Stimulated activated CD4-positive, alpha-beta T cell treated with anti-CD3 and anti-CD28 coated beads, Interleukin-2, amount 100 ng/mL, for 24 hours (primary cell): ENCODE measurements at places on chromosomes 6 and 20.
A peak's percentile ranks its signal among the peaks of the same experiment; 100 is the strongest.

DNA sequence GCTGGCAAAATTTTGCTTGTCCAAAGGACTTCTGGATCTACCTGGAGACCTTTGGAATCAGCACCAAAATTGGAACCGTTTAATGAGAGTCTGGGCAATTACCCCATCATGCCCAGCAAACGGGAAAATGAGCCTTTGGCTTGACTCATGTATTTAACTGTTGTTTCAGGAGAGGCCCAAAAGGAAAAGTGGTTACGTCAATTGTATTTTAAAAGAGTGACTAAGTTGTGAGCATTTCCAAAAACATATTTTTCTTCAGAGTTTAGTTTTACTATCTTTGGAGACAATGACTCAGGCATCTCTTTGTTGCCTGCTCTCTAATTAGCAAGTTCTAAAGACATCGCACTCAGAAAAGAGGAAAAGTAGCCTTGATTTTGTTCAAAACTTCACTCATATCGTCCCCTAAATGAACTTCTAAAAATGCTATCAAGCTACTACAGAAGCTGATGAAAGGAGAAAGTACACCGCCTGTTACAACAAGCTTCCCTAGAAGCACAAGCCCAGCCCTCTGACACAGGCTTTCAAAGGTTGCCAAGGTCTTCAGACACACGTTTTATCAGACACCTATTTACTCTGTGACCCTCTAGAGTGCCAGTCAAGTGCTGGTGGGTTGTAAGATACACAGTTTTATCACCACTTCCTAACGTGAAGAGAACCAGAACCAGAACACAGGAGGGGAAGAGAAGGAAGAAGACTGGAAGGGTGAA is 146.2 kb downstream of the TBX18 start:
- no peak for DNase-seq

GRCh38 chr6:166760288-166760687 is 133.2 kb upstream of the RPS6KA2 start:
- DNase-seq, result peak; percentile 61

- DNase-seq, result no peak
Measured at GRCh38 chr6:161372422-161372793, 98.5 kb upstream of the AGPAT4 start.

DNA sequence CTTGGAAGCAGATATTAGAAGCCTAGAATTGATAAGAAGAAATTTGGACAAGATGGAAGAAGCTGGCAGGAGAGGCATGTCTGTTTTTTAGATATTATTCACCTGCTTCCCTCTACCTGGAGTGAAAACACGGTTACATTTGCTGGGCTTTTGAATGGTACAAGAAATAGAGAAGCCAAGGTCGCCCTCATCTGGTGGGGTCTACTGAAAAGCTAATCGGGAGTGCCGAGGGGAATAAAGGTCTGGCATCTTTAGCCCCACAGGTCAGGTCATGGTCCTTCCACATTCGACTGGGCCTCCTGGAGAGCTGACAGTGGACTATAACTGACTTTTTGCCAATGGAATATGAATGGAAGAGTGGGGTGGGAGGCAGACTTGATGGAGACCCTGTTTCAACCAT is 4.6 kb upstream of the C2 start:
- no peak for DNase-seq

GRCh38 chr6:48429021-48429420 is 318.0 kb upstream of the PTCHD4 start:
- DNase-seq, result no peak

- no peak for DNase-seq
Measured at GRCh38 chr6:50992704-50993625, 174.3 kb downstream of the TFAP2B start.

GRCh38 chr6:157868835-157869234 is 45.8 kb downstream of the SNX9 start:
- DNase-seq, result no peak

DNA sequence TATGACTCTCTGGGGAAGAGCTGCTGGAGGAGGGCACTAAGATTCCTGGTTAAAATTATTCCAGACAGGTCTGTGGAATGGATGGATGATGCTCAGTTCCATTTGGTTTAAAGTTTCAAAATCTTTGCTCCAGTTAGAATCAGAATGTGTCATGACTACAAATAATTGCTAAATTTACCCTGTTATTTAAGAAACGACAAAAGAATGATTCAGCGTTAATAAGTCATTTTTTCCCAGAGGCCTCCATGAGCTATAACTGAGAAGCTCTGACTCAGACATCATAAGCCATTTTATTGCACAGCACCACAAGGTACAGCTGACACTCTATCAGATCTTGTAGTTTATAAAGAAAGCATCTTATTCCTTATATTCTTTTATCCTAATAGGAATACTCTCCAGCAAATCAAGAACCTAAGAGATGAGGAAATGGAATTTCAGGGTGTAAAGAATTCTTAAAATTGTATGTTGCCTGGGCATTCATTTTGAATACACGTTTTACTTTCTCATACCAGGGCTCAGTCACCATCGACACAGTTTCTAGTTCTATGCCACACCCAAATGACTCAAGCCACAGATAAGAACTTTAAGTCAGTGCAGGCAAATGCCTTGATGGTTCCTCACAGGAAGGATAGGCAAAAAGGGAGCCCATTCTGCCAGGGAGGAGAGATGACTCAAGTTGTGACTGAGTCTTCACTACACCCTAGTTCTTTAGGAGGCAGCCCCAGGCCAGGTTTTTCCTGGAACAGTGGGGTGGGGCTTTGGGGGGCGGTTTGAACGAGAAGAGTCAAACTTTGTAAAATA is 636.0 kb downstream of the MMUT start:
- DNase-seq, result no peak

- DNase-seq, result no peak
Measured at GRCh38 chr6:168996356-168996625, 257.4 kb downstream of the THBS2 start.

DNA sequence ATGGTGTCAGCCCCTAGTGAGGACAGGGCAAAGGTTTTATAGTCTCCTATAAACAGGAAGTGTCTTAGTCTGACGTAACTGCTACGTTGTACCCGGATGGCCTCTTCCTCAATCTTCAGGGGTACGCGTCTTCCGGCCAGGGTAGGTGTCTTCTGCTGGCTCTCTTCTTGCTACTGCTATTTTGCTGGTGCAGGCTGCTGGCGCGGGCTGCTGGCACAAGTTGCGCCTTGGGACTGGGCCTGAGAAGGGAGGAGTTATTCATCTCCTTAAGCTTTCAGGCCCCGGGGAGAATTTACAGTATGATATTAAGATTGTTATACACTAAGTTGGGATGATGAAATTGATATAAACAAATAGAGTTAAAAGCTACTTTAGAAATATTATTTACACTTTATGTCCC is 74.4 kb downstream of the HDGFL1 start:
- DNase-seq, result no peak

DNA sequence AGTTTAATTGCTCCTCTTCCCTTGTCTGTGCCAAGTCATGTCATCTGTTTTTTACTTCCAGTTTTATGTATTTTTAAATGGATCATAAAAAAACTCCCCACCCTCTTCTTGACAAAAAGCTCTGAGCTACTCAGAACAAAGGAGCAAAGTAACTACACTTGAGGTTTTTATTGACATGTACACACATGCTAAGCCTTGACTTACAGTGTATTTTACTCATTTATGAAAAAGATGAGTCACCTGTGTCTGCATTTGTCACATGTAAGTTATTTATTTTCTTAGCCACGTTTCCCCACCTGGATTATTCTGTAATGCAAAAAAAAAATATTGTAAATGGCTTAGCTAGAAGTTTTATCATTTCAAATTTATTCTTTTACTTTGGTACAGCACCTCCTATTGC is 628.8 kb upstream of the SLC35B3 start:
- no peak for DNase-seq

GRCh38 chr6:39453241-39453640 is 130.7 kb upstream of the KCNK16 start:
- DNase-seq, result no peak

GRCh38 chr20:32536851-32537656 is 48.1 kb downstream of the NOL4L start:
- DNase-seq, result peak; percentile 56
